ENCODE measurements at places on chromosomes 11 and 22.

DNA sequence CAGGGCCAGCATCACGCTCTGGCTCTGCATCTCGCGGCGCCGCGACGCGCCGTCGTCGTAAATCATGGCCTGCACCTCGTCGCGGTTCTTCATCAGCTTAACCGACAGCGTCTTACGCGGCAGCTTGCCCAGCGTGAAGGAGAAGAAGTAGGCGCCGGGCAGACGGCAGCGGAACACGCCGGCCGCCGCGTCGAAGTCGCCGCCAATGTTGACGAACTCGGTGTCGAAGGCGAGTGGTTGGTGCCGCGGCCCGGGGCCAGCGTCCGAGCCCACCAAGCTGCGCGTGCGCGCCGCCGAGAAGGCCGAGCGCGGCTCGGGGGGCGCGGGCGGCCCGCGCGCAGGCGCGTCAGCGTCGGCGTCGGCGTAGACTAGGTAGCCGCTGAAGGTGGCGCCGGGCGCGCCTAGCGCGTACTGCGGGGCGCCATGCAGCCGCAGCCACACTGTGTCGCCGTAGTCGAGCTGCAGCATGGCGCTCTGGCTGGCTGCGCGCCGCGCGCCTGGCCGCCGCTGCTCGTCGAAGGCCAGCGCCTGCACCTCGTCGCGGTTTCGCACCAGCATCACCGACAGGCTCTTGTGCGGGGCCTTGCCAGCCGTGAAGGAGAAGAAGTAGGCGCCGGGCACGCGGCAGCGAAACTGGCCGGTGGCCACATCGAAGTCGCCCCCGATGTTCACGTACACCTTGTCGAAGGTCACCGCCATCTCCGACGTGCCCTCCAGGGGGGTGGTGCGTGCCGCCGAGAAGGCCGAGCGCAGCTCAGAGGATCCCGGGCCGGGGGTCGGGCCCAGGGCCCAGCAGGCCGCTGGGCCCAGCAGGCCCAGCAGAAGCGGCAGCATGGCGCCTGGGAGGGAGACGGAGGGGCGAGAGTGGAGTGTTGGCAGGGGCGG lies 3.7 kb downstream of the FAM180B start:
- DNase-seq = no peak

DNA sequence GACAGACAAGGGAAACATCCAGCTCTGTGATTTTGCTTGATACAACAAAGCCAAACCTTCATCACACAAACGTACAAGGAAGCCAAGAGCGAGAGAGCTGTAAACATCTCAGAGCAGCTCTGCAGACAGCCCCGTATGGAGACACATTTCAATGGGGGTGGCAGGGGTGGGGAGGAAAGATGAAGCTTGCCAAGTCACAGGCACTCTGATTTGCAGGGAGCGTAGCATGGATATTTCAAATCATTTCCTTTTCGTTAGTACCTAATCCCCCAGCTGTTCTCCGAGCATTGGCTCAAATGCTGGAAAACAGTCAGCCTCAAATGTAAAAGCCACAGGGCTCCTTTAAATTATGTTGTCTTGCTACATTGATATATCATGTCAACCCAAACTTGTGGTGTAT lies 458.9 kb upstream of the CADM1 start:
- DNase-seq = no peak

DNA sequence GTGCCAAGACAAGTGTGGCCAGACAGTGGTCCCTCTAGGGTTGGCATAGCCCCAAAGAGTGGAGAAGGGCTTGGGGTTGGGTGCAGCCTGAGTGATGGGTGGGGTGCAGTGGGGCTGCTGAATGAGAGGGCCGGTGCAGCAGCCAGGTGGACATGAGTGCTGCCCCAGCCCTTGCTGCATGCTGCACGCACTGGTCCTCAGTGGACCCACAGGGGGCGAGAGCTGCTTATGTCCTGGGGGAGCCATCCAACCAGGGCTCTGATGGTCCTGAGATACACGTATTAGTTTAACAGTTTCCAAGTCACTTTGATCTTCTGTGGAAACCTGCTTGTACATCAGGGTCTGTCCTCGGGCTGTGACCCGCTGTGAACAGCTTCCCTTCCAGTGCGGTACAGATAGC lies 23.9 kb upstream of the ACR start:
- no peak for DNase-seq

GRCh38 chr11:64894070-64894811 lies 15.8 kb upstream of the EHD1 start:
- DNase-seq = peak; percentile 96

GRCh38 chr11:70872955-70873735 lies 379.2 kb downstream of the SHANK2 start:
- DNase-seq = no peak

DNA sequence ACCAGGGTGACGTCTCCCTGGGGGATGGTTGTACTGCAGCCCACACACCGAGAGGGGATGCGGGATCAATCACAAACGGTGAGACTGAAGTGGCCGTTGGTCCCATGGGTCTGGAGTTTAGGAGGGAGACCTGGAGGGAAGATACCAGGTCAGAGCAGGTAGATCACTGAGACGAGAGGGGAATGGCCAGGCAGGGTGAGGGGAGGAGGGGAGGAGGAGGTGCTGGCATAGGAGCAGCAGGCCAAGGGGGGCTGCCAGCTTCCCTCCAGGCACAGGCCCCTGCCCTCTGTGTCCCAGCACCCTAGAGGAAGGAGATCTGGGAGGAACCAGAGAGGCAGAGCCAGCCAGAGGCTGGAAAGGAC lies 7.0 kb downstream of the MAPK8IP2 start:
- DNase-seq = no peak

DNA sequence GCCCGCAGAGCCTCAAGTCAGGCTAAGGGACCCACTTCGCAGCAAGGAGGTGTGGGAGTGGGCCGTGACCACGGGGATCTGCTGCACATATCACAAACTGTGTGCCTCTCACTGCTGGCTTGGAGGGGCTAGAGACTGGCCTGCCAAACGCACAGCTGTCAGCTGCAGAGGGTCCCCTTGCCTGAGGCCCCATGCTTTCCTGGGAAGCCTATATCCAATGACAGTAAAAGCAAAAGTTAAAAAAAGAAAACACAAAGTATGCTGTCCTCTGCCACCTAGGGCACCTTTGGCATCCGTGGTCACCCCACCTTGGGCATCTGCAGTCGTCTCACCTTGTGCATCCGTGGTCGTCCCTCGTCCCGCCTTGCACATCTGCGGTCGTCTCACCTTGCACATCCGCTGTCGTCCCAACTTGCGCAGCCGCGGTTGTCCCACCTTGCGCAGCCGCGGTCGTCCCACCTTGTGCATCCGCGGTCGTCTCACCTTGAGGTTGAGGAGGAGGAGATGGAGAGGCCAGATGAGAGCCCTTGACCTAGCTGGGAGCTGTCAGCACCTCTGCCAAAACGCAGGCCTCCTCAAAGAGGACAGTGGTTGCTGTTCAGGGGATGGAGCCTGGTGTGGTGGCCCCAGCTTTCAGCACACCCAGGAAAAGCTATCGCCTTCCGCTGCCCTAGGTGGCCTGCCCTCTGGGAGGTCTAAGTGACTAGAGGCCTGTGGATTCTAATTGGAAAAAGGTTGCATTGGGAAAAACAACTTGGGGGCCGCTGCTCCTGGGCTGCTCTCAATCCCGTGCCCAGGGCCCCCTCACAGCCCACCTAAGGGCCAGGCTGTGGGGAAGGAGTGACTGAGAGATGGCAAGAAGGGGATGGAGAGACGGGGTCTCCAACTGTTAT lies 90.5 kb downstream of the MYEOV start:
- DNase-seq = peak; percentile 20

DNA sequence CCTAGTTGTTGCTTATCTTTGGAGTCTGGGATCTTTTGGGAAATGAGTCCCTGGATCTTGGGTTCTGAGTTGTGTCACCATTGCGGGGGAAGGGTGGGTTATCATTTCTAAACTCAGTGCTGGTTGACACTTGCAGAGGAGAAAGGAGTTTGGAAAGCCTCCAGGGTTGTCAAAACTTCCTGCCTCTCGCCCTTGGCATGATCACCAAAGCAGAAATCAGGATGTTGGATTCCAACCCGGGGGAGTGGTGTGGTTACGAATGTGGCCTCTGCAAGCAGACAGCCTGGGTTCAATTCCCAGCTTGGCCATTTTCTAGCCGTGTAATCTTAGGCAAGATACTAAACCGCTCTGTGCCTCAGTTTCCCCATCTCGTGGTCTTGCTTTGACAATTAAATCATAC lies 24.3 kb downstream of the CD6 start:
- no peak for DNase-seq

GRCh38 chr11:1085440-1086170 lies 10.9 kb downstream of the MUC2 start:
- no peak for DNase-seq

DNA sequence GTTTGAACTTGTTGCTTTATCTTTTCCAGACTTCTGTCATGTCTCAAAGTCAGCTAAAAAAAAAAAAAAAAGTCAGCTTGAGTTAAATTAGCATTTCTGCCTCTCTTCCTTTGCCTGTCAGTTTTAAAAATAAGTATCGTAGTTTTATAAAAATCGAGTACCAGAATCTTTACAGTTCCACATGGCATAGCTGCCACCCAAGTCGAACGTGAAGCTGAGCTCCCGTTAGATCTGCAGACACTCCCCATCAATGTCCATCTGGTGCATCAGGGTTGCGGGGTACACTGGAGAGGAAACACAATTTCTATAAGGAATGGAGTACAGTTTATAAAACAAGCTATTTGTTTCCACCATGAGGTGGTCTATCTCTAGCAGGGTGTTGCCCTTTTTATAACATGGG lies 41.0 kb upstream of the CCND1 start:
- no peak for DNase-seq

DNA sequence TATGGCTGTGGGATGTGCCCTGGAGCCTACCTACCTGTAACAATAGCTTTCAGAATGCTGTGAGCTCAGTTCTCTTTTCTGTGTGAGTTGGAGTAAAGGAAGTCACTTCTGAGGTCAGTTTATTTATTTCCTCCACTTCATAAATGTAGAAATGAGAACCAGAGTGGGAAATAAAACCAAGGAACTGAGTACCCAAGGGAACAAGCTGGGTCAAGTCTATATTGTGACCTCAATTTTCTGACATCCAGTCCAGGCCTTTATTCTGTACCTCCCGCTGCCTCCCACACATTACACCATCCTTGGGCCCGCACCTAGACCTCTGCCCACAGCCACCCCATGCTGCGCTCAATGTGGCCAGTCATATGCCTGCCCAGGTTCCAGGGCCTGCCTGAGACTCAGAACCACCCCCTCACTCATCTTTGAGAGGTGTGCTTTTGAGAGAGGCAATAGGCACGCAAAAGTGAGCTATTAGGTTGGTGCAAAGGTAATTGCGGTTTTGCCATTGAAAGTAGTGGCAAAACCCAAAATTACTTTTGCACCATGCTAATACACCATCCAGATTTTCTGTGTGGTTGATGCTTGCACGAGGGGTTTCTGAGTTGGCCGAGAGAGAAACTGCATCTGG lies 9.8 kb downstream of the MS4A6E start:
- DNase-seq = no peak

GRCh38 chr11:17019232-17019631 lies 5.0 kb upstream of the PLEKHA7 start:
- no peak for DNase-seq

GRCh38 chr11:44708523-44709280 lies 18.1 kb upstream of the TSPAN18 start:
- DNase-seq = no peak

GRCh38 chr11:74179234-74180052 lies 8.4 kb downstream of the PPME1 start:
- DNase-seq = no peak

DNA sequence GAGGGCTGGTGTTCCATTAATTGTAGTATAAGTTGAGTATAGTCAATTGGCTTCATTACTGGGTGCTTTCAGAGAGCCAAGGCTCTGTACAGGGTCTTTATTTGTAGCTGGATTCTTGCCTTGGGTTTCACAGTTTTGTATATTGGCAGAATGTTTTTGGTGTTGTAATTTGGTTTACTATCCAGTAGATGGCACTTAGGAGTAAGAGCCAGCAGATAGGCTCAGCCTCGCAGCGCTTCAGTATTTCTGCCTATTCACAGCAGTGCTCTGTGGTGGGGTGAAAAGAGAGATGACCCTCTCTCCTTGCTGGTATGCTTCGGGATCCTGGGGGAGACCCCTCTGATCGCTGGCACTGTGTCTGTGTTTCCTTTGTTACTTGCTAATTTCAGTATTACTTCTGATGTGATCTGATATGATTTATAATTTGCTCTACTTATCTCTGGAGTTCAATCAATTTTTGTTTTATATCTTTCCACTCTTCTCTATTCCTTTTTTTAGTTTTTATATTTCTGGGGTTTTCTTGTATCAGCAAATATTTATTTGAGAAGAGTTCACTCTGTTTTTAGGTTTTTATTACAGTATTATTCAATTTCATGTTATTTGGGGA lies 52.2 kb downstream of the ANO5 start:
- no peak for DNase-seq

DNA sequence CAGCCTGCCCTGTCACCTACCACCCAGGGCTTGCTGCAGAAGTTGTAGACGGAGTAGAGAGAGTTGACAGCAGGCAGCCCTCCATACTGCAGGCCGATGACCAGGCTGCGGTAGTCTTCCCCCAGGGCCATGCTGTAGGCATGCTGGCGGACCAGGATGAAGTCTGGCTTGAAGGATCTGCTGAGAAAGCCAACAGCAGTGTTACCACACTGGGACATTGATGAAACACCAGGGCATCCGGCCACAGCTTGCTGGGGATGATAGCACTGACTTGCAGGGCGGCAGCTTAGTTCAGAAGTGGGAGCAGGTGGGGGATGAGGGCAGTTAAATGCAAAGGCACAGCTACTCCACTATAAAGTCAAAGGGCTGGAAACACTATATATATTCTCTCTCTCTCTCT lies 67.4 kb downstream of the TIMP3 start:
- no peak for DNase-seq

DNA sequence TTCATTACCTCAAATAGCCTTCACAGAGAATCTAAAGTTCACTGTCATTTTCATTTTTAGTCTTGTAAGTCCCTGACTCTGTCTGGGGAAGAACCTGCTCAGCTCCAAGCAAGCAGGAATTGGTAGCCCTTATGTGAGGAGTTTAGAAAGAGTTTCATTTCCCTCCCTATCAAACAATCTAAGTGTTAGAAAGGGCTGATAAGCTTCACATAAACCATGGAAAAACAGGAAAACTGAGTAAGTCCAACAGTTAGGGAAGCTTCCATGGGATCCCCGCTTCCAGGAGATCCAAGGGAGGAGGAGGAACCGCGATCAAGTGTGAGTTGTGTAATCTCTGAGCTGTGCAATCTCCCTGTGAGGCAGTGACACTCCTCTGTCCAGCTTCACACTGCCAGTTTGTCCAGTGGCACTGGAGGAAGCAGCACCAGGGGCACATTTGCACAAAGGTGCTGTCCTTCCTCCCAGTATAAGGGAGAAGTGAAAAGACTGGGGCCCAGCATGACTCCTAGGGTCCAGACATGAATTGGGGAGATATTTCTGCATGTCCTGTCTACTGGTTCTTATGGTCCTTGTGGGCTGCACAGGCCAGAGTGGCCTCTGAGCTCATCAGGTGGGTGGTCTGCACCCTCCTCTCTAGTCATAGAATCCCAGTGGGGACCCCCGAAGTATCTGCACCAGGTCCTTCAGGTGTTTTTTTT lies 4.3 kb downstream of the PRAME start:
- DNase-seq = no peak

- DNase-seq = peak; percentile 32
Observed at GRCh38 chr11:35619855-35620640, 1.8 kb downstream of the FJX1 start.

DNA sequence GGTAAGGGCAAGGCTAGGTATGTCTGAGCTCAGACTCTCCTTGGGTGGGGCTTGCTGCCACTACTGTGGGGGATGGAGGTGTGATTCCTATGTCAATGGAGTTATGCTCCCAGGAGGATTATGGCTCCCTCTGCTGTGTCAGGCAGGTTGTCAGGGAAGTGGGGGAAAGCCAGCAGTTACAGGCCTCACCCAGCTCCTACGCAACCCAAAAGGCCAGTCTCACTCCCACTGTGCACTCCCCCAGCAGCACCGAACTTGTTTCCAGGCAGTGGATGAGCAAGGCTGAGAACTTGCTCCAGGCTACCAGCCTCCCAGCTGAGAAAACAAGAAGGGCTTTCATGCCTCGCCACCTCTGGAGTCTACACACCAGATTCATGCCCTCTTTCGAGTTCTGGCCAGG lies 18.2 kb downstream of the C11orf91 start:
- DNase-seq = no peak
